NCI-H774 (cell line): ENCODE measurements at places on chromosomes 3 and 15.

GRCh38 chr3:152261329-152261728 is 7.4 kb upstream of the MBNL1 start:
- no peak for DNase-seq

- no peak for DNase-seq
These were observed 44.0 kb upstream of the ETV5 start for GRCh38 chr3:186152889-186153292.

DNA sequence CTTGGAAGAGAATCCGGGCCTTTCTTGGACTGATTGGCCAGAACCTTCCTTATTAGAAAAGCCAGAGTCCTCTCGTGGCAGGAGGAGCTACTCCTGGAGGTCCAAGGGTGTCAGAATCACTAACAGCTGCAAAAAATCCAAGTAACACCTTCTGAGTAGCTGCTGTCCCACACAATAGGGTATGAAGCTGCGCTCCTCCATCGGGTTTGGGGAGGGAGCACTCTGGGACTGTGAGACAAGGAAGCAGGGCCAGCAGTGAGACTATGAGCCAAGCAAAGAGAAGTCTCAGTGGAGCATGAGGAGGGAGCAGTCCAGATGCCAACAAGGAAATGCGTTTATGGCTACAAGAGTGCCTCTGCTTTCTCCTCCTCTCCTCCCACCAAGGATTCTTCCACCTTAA is 21.7 kb downstream of the SEMA3G start:
- no peak for DNase-seq

DNA sequence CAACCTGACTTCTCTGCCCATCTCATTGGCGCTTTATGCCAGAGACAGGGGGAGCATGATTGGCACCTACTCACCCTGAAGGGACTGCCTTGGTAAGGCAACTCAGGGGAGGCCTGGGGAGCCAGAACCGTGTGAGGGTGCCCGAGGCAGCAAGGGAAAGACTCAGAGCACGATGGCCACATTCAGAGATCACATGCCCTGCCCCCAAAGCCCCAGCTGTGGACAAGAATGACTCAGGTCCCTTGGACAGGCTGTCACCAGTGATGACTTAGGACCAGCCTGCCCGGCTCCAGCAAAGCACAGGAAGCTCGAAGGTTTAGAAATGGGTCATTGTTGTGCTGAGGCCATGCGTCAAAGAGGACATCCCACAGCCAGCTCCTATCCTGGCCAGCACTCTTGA is 49.1 kb upstream of the LIMD1 start:
- no peak for DNase-seq

- no peak for DNase-seq
These were observed 321.8 kb downstream of the ULK4 start for GRCh38 chr3:41640076-41640475.
